Stimulated activated CD4-positive, alpha-beta T cell treated with anti-CD3 and anti-CD28 coated beads, Interleukin-1b, Interleukin-23, amount 100 ng/mL, for 1 hour (primary cell): ENCODE measurements at places on chromosomes 3 and 15.

- DNase-seq = no peak
Observed at GRCh38 chr3:58037141-58037910, 29.1 kb downstream of the FLNB start.

- DNase-seq = no peak
Observed at GRCh38 chr15:29039466-29040369, 153.9 kb downstream of the APBA2 start.

- no peak for DNase-seq
Observed at GRCh38 chr3:98843266-98843959, 58.1 kb downstream of the DCBLD2 start.

- DNase-seq = no peak
Observed at GRCh38 chr3:5560199-5560598, 372.7 kb downstream of the EDEM1 start.

- DNase-seq = no peak
Observed at GRCh38 chr3:40068636-40069035, 240.9 kb upstream of the EIF1B start.
